ENCODE measurements at places on chromosomes 12 and 14.

DNA sequence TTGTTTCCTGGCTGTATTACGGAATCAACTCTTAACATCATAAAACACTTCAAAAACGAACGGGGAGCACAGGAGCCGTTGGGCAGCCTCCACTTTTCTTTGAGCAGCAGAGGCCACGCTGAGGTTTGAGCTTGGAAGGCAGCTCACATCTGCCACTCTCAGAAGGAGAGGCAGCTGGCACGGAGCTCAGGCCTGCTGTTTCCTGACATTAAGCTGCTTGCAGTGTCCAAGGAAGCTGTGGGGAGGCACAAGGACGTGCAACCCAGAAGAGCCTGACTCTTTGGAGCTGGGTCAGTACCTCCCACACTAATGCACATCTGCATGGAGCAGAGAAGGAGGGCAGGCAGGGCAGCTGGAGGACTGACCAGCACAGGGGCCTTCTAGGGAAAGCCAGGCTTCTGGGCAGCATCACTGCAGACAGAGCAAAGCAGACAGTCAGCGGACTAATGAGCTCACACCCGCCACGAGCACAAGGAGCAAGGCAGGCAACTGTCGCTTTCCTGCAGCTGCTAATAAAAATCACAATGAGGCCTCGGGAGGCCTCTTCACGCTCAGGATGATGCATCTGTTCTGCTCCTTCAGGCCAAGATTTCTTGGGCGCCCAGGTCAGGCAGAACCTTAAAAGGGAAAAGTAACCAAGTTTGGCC lies 211.1 kb downstream of the GLT1D1 start:
- no peak for DNase-seq

DNA sequence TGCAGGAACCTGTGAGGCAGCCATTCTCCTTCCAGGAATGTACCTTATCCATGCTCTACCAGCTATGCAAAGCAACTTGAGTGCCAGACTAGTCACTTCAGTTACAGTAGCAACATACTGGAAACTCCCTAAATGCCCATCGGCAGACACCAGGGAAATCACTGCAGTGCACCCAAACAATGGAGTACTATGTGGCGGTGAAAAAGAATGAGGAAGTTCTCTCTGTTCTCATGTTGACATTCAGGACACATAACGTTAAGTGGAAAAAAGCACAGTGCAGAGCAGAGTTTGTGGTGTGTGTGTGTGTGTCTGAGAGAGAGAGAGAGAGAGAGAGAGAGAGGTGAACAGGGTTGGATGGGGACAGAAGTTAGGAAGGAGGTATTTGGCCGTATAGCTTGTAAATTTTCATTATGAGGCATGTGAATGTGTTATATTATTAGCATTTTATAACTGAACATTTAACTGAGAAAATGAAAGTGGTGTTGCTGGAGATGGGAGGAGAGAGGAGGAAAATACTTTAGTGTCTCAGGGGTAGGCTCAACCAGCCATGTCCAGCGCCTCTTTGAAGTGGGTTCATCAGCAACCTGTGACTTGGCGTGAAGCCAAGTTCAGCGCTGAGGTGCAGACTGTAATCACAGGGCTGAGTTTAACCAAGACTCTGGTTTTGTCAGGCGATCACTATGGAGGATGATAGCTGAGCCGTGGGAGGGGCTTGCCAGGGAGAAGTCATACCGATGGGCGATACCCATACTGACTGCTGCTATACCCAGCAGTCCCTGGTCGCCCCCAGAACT lies 17.3 kb downstream of the TNFAIP2 start:
- DNase-seq: no peak

DNA sequence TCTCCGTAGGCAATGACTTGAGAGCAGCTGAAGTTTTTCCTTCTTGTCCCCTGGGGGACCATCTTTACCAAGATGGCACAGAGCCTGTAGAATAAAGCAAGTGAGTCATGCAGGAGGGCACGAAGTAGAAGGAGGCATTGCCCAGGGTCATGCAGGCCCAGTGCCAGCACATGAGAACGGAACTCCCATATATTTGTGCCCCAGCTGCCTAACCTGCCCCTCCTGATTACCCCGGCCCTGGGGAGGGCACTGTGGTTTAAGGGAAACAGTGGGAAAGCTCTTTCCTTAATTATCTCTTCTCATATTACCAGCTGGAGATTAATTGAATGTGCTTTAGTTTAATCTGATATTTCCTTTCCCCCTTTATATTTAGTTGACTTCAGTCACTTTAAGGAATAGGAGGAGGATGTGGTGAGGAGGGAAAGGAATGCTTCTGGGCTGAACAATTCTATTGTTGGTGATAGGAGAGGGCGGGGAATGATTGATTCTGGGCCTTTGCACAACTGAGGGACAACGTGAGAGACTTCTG lies 51.9 kb downstream of the RASSF8 start:
- peak; percentile 81 for DNase-seq

GRCh38 chr14:85223667-85224066 lies 306.3 kb upstream of the FLRT2 start:
- no peak for DNase-seq

- no peak for DNase-seq
Measured at GRCh38 chr14:64506721-64507120, 2.2 kb downstream of the ZBTB1 start.

- DNase-seq: no peak
Measured at GRCh38 chr12:54425702-54426101, 6.6 kb upstream of the ITGA5 start.

DNA sequence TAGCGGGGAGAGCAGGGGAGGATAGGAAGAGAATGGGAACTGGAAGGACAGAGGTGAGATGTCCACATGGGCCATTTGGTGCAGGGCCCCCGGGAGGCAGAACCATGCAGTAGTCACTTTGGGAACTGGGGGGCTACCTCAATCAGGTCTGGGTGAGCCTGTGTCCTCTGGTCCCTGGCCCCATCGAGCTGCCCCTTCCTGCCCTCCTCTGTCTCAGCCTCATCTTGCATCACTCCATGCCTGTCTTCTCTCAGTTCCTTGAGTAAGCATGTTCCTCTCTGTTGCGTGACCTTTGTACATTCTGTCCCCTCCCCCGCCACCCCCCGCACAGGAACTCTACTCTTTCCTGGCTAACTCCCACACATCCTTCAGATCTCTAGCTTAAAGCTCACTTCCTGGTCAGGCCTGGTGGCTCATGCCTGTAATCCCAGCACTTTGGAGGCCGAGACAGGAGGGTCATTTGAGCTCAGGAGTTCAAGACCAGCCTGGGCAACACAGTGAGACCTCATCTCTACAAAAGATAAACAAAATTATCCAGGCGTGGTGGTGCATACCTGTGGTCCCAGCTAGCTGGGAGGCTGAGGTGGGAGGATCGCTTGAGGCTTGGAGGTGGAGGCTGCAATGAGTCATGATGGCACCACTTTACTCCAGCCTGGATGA lies 23.2 kb downstream of the FOS start:
- DNase-seq: no peak
